ENCODE measurements at places on chromosomes 11 and 22. TPM values are rescaled to one million over a fixed set of nuclear protein-coding genes. Genes with fewer than 3 reads are reported as not detected.

DNA sequence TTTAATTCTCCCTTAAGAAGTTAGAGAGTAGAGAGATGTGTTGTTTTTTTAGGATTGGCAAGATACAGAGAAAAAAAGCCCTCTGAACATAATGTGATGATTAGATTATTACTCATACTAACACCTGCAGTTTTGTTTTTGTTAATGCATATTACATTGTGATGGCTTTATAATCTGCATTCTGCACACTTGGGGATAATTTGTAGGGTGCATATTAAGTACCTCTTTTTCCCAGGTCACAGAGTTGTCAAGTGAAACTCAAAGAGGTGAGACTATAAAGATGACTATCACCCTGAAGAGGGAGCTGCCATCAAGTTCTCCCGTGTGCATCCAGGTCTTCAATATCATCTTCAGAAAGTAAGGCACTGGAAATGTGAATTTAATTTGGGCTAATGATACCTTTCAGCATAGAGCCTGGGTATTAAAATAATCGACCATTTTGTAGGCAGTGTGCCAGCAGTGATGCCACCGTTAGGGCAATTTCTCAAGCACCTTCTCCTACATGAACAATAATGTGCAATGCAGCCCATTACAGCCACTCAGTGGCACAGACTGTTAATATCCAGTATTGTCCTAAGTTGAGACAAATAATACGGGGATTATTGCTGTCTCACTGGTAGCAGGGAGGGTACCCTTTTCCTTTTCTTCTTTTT lies 16.2 kb downstream of the PIWIL4 start:
- DNase-seq, result no peak
- H3K27ac ChIP-seq, result no peak overlapping the region
- H3K4me3 ChIP-seq, result no peak overlapping the region

BCO2 gene
- 0.31 TPM for total RNA-seq

DNA sequence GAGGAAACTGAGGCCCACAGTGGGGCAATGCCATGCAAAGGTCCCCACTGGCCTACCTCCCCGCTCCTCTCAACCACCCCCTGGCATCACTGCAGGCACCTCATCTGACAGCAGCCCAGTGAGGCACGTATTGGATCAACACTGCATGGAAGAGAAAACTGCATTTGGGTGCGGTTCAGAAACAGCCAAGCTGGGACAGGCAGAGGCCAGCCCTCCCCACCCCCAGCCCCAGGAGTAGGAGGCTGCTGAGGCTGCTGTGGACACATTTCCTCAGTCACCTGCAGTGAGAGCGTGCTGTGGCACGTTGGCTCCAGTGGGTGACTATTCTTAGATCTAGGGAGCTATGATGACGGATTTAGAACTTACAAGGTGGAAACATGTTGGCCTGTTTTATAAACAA lies 63.7 kb downstream of the KCNC1 start:
- DNase-seq, result no peak
- 0 out of 2 replicates have a peak, but pooled peaks cover 2% of the 10 kb centered on the region for H3K27me3 ChIP-seq
- peaks cover 2% of the 10 kb centered on the region for H3K36me3 ChIP-seq
- H3K27ac ChIP-seq, result no peak overlapping the region
- no peak overlapping the region for H3K4me3 ChIP-seq
- H3K4me1 ChIP-seq, result 0 out of 2 replicates have a peak, but pooled peaks cover 2% of the 10 kb centered on the region

- H3K36me3 ChIP-seq, result no peaks in the 10 kb centered on the region
- no peak for DNase-seq
- 0 out of 2 replicates have a peak, but pooled peaks cover 2% of the 10 kb centered on the region for H3K4me1 ChIP-seq
- H3K4me3 ChIP-seq, result no peak overlapping the region
- H3K27ac ChIP-seq, result no peak overlapping the region
Measured at GRCh38 chr22:27133019-27133431, 475.6 kb downstream of the MIAT start.

- no peaks in the 10 kb centered on the region for H3K36me3 ChIP-seq
- no peaks in the 10 kb centered on the region for H3K27me3 ChIP-seq
- H3K4me3 ChIP-seq, result no peak overlapping the region
- peaks cover 9% of the 10 kb centered on the region for H3K4me1 ChIP-seq
- H3K27ac ChIP-seq, result no peak overlapping the region
Measured at GRCh38 chr11:44746894-44747293, 20.1 kb downstream of the TSPAN18 start.

- H3K27me3 ChIP-seq, result no peaks in the 10 kb centered on the region
Measured at GRCh38 chr11:110434952-110435779, 5.4 kb downstream of the FDX1 start.

LMO2 gene
- total RNA-seq, result 0.48 TPM

DNA sequence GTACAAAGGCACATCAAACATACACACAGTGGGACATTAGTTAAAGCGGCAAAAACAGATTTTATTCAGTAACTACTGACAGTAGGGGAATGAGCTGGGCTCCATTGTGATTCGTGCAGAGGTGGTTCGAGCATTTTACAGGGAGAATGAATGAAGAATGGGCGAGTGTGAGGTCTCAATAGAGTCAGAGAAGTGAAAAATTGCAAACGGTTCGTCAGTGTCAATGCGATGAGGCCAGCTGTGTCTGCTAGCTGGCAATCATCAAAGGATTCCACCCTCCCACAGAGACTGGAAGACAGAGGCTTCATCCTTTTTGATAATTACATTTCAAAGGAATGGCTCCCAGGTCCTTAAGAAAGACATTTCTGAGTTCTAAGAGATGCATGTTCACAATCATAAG lies 17.4 kb downstream of the OR4D9 start:
- no peak for DNase-seq
- H3K4me3 ChIP-seq, result no peak overlapping the region
- H3K36me3 ChIP-seq, result no peaks in the 10 kb centered on the region
- H3K4me1 ChIP-seq, result peaks cover 7% of the 10 kb centered on the region
- no peak overlapping the region for H3K27ac ChIP-seq

- H3K27me3 ChIP-seq, result no peaks in the 10 kb centered on the region
- H3K36me3 ChIP-seq, result no peaks in the 10 kb centered on the region
- H3K27ac ChIP-seq, result peak overlapping the region; percentile 81
- H3K4me3 ChIP-seq, result no peak overlapping the region
- H3K4me1 ChIP-seq, result peaks cover 4% of the 10 kb centered on the region
Measured at GRCh38 chr11:69044111-69045013, 4.4 kb upstream of the TPCN2 start.

GRCh38 chr11:113529606-113530005 lies 54.4 kb upstream of the DRD2 start:
- H3K4me1 ChIP-seq, result no peaks in the 10 kb centered on the region
- no peak overlapping the region for H3K27ac ChIP-seq
- no peaks in the 10 kb centered on the region for H3K27me3 ChIP-seq
- DNase-seq, result no peak
- no peak overlapping the region for H3K4me3 ChIP-seq
- H3K36me3 ChIP-seq, result no peaks in the 10 kb centered on the region

SMCO4 gene
- total RNA-seq, result 41.1 TPM

VWCE gene
- total RNA-seq, result 20.6 TPM

DNA sequence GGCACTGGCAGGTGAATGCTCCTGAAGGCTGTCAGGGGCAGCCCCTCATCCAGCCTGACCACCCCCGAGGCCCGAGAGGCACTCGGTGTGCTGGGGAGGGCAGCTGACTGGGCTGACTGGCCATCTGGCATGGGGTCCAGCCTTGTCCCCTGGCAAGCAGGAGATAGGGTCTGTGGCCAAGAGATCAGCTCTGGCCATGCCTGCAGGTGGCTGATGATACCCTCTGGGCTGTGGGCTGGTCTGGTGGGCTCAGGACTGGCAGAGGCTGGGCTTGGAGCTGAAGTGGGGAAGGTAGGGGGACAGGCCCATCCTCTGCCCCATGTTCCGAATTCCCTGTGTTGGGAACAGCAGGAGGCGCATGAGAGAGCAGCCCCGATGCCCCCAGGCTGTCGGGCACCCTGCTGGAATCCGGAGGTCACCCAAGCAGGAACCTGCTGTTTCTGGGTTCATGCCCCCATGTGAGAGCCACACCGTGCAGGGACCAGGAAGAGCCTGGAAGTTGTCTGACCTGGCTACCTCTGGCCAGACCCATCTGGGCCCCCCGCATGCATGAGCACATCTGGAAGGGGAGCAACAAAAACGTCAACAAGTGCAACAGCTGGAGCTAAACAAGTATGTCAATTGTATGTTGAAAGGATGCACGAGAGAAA lies 527.0 kb downstream of the TBC1D22A start:
- no peak overlapping the region for H3K27ac ChIP-seq
- H3K4me1 ChIP-seq, result no peaks in the 10 kb centered on the region

LARGE1 gene
- 41.7 TPM for total RNA-seq

- H3K27me3 ChIP-seq, result no peaks in the 10 kb centered on the region
- H3K27ac ChIP-seq, result no peak overlapping the region
- H3K36me3 ChIP-seq, result no peaks in the 10 kb centered on the region
- H3K4me3 ChIP-seq, result no peak overlapping the region
- no peak for DNase-seq
Measured at GRCh38 chr22:46992121-46992731, 229.8 kb downstream of the TBC1D22A start.

KLHL35 gene
- total RNA-seq, result 0.72 TPM

GRCh38 chr11:134159652-134160051 lies 64.1 kb downstream of the NCAPD3 start:
- no peak overlapping the region for H3K27ac ChIP-seq
- H3K27me3 ChIP-seq, result no peaks in the 10 kb centered on the region
- H3K36me3 ChIP-seq, result peaks cover 100% of the 10 kb centered on the region
- H3K4me1 ChIP-seq, result no peaks in the 10 kb centered on the region

DNA sequence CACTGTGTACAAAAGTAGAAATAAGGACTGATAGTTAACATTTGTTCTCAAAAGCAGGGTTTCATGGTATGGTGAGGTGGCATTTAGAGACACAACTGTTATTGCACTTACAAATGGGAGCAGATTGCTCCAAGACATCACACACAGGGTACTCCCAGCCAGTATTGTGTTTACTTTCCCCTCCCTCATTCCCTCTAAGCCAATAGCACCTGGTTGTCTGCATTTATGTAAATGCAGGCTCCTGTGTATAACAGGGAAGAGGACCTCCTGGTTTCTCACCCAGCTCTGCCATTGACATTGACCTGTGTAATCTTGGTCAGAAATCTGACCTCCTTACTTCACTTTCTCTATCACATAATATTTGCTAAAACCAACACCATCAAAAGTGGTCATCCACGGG lies 154.4 kb downstream of the NAV2 start:
- no peak overlapping the region for H3K27ac ChIP-seq
- no peak for DNase-seq
- peaks cover 15% of the 10 kb centered on the region for H3K4me1 ChIP-seq
- peaks cover 11% of the 10 kb centered on the region for H3K36me3 ChIP-seq

FAM111B gene
- 35.0 TPM for total RNA-seq

MYRF gene
- 12.9 TPM for total RNA-seq

DNA sequence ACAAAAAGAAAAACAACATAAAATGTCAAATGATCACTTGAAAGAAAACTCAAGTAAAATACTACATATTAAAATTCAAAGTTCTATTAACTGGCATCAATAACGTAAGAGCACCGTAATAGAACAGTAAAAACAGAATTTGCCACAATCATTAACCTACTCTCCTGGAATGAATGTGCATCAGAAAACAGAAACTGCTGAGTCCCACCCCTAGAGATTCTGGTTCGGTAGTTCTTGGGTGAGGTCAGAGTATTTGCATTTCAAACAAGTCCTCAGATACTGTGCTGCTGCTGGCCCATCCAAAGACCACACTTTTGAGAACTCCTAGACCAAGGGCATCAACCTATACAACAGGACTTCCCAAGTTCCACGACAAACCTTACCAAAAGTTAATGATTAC lies 23.5 kb downstream of the PITPNB start:
- H3K4me1 ChIP-seq, result no peaks in the 10 kb centered on the region
- no peak for DNase-seq
- H3K36me3 ChIP-seq, result peaks cover 24% of the 10 kb centered on the region
- no peak overlapping the region for H3K4me3 ChIP-seq

UEVLD gene
- total RNA-seq, result 7.9 TPM

DNA sequence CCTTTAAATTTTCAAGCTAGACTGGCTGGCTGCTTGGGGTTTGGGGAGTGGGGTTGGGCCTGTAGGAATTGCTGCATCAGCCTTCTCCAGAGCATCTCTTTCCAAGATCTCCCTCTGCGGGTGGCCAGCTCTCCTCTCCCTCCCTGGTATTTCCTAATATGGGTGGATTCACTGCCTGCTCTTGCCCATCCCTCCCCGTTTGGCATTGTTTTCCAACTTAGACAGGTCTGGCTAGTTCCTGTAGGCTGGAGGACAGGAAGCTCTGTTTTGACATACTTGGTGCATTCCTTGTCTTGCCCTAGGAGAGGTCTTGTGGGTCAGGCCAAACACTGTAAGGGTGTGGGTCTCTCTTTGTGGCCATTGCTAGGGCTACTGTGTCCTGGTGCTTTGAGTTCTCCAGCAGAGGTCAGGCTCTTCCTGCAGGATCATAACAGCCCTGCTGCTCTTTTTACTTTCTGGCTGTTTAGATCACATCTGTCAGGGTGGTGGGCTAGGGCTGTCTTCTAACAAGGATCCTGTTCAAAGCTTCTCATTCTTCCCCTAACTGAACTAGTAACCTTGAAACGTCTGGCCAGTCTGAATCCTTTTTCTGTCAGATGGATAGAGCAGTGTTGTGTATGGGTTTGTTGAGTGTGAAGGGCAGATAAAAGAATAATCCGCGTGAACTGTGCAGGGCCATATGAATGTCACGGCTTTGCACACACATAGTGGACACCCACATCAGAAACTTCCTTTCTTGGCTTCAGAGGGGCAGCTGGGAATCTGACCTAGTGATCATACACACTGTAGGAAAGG lies 18.3 kb upstream of the MICALL1 start:
- peak; percentile 60 for DNase-seq
- peaks cover 33% of the 10 kb centered on the region for H3K36me3 ChIP-seq
- no peaks in the 10 kb centered on the region for H3K27me3 ChIP-seq
- H3K4me3 ChIP-seq, result no peak overlapping the region

CD3E gene
- not detected for total RNA-seq

PAFAH1B2 gene
- total RNA-seq, result 161 TPM

DNA sequence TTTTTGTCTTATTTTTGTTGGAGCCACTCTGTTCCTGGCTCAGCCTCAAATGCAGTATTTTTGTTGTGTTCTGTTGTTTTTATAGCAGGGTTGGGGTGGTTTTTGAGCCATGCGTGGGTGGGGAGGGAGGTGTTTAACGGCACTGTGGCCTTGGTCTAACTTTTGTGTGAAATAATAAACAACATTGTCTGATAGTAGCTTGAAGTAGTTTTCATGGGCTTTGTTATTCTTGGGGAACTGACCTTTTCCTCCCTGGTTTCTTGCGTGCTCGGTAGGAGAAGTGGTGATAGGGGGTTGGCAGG lies 6.0 kb upstream of the MCM5 start:
- no peak for DNase-seq
- no peaks in the 10 kb centered on the region for H3K27me3 ChIP-seq
- H3K27ac ChIP-seq, result no peak overlapping the region
- H3K4me3 ChIP-seq, result no peak overlapping the region
- 0 out of 2 replicates have a peak, but pooled peaks cover 7% of the 10 kb centered on the region for H3K36me3 ChIP-seq

GRCh38 chr22:20206709-20207215 lies 55.9 kb upstream of the CCDC188 start:
- DNase-seq, result no peak
- H3K27me3 ChIP-seq, result no peaks in the 10 kb centered on the region
- H3K4me1 ChIP-seq, result no peaks in the 10 kb centered on the region

GRCh38 chr11:92457250-92457649 lies 232.6 kb downstream of the FAT3 start:
- no peak overlapping the region for H3K27ac ChIP-seq
- no peak overlapping the region for H3K4me3 ChIP-seq
- H3K27me3 ChIP-seq, result no peaks in the 10 kb centered on the region
- peaks cover 8% of the 10 kb centered on the region for H3K4me1 ChIP-seq
